Esophagus squamous epithelium (tissue), 5 donors: ENCODE measurements at places on chromosomes 11 and 22.

DNA sequence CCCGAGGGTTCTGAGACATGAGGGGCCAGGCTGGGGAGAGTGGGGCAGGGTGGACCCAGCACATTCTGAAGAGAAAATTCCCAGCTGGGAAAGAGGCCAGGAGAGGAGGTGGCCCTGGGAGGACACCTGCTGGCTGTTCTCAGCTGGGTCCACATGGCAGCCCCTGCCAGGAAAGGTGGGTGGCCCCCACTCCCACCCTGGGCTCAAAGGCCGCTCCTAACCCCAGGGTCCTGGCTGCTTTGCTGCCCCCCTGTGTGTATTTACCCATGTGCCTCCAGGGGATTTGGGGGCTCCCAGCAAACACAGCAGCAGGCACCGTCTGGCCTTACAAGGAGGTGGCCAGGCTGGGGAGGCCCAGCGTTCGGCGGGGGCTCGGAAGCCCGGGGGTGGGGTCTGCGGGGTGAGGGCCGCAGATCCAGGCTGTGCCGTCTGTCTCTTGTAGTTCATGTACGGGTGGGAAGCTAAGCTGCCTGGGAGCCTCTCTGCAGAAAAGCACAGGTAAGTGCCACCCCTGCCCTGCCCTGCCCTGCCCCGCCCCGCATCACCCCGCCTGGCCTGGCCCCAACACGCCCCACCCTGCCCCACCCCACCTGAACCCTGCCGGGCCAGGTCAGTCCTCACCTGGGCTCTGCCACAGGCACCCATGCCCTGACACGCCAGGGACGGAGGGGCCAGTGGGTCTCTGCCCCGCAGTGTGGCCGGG is 10.6 kb downstream of the MUC5B start:
- DNase-seq: no peak

GRCh38 chr11:119421941-119422808 is 797 bp downstream of the THY1 start:
- no peak for DNase-seq

DNA sequence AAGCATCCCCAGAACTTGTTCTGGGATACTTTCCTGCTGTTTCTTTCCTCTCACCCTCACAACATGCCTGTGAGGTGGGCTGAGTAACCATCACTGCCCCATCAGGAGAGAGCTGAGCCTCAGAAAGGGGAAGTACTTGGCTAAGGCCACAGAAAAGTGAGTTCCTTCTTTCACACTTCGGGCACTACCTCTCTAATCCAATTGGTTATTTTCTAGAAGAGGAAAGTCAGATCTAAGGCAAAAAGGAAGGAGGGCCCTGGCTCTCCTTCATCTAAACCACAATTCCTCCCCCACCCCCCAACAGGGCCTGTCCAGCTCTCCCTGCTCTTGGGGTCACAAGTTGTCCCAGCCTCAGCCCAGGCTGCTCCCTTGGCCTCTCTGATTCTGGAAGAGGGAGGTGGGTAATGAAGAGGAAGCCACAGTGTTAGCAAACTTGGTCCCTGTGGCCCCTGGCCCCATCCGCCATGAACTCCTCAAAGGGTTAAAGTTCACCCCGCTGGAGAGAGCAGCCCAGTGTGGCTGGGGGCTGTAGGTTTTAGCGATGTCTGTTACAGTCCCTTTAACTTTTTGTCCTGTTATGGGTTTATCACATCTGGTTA is 34.0 kb downstream of the SLC22A12 start:
- no peak for DNase-seq

DNA sequence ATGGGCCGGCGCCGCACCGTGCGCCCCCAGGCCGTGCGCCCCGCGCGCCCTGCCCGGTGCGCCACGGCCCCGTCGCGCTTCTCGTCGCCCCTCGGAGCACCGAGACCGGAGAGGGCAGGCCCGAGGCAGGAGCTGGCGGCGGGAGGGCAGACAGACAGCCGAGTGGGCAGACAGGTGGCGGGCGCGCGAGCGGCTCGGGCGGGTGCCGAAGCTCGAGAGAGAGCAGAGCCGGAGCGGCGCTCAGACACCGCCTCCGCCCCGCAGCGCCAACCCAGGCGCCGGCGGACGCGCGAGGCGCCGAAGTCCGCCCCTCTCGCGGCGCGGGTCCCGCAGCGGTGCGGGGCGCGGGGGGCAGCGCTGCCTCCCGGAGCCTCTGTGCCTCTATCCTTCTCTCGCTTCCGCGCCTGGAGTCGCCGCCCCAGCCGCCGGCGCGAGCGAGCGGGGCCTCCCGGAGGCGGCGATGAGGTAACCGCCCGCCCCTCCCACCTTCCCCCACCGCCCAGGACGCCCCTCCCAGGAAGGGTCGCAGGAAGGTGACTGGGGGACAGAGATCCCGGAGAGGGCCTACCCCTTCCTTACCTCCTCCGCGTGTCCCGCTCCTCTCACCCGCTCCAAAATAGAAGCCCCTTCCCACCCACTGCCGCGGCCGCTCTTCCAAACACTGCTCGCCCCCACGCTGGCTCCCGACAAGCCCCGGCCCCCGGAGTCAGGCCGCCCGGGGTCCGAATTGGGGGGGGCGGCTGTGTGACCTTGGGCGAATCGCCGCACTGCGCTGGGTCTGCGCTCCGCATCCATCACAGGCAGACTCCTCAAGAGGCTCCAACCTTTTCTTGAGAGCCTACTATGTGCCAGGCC is at the start of gene RASL10A:
RASL10A (minus strand) TSS at position 412 of the 855 bp plus-strand sequence. CDS start 451 bp downstream, outside the sequence.
- no peak for DNase-seq

DNA sequence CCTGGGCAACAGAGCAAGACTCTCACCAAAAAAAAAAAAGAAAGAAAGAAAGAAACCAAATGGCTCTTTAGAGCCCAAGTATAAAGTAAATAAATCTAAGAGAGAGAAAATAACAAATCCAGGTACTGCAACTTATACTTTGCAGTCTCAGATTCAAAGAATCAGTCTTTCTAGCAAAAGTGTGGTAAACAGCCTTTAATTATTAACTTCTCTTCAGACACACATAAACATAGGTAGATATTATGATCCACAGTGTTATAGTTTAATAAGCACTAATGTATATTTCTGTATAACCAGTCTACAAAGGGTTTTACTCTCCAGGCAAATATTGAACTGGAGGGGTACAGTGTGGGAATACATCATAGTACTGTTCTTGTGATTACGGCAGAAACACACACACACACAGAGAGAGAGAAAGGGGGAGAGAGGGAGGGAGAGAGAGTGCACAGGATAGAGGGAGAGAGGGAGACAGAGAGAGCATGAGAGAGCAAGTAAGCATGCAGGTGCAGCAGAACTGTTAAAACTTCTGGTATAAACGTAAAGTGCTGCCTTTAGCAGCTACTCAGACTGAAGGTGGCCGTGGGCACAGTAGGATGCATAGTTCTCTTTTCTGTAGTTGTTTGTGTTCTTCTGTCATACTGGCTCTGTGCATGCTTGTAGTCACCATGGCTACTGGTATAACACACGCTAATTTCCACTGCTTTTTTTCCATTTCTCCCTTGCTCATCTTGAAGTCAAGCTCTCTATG is 32.3 kb downstream of the MTMR2 start:
- no peak for DNase-seq
